HuH-7 (cell line): ENCODE measurements at places on chromosomes 1 and 21.

DNA sequence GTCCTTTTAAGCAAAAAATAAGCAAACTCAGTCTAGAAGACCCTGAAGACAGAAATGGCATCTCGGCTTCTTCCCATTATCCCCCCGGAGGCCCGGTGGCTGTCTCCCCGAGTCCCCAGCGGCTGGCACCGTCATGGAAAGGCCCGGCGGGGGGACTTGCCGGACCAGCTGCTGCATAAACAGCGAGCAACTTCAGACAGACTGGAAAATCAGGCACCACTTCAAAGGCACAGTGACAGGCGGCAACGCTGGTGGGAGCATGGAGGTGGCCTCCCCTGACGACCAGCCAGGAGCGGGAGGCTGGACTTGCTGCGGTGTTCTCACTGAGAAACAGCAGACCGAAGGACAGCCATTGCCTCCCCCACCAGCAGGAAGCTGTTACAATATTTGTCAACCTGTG lies 18.4 kb upstream of the C1QA start:
- DNase-seq, result no peak

DNA sequence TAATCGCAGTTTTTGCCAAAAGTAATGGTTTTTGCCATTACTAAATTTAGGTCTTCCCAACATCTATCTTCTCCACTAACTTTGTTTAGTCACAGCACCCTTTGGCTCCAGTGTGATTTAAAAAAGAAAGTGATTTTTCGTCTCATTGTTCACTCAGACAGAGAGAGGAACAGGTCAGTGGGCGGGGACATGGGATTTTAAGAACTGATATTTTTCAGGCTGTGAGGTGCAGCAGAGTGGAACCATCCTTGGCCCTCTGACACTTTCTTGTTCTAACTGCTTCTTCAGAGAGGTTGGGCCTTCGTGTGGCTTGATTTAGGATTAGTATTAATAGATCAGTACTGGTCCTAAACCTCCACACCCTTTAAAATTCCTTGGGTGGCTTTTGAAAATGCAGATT lies 38.8 kb downstream of the CASQ2 start:
- no peak for DNase-seq

DNA sequence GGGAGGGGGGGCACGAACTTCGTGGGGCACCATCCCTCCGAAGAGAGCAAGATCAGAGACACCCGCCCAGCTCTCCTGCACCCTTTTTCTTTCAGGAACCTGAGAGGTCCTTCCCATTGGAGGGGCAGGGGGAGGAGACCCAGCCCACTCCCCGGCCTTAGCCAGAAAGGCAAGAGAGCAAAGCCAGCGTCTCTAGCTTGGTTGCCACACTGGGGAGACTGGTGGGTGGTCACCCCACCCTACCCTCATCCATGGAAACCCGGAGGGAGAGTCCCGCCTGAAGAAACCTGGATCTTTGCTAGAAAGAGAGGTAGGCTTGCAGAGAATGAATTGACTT lies 246 bp downstream of the ATP2B4 start:
- DNase-seq, result peak; percentile 68

DNA sequence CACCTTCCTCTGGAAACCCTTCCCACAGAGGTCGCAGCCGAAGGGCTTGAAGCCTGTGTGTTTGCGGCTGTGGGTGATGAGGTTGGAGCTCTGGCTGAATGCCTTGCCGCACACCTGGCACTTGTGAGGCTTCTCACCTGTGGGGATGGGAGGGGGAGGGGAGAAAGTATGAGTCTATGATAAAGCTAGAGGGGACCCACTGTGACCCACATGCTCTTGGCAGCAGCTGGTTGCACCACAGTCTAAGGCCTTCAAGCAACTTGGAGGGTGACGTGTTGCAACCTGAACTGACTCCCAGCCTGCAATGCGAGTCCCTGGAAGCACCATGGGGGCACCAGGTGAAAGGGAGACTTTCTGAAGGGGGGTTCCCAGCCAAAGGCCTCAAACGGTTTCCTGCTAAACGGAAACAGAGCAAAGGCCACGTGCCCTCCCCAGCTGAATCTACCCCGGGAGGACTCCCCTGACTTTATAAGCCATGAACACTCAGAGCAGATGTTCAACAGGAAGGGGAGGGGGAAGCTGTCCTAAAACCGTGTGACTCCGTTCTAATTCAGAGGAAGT lies 10.6 kb downstream of the GFI1 start:
- no peak for DNase-seq

DNA sequence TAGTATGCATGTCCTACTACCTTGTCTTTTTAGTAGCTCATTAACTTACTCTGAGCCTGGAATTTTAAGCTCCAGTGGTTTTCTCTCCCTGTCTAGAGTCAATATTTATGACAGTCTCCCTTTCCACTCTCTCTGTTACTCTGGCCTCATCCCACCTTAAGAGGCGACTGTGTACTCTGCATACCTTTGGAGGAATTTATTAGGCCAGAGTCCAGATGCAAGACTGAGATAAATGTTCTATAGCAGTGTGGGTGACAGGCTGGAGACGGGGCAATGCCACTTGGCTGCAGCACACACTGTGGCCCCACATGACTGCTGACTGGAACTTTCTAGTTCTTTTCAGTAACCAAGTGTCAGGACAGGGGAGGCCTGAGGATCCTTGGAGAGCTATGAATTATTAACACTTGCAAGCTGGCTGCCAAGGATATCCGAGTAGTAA lies 4.1 kb upstream of the PDZK1 start:
- peak; percentile 32 for DNase-seq

- no peak for DNase-seq
Measured at GRCh38 chr1:232553809-232554208, 76.1 kb downstream of the SIPA1L2 start.

GRCh38 chr1:149885339-149886120 lies 13.8 kb upstream of the BOLA1 start:
- DNase-seq, result peak; percentile 28

GRCh38 chr1:86704972-86705664 lies 742 bp downstream of the SH3GLB1 start:
- DNase-seq, result peak; percentile 36

- DNase-seq, result no peak
Measured at GRCh38 chr1:58629031-58629462, 52.0 kb upstream of the TACSTD2 start.

GRCh38 chr1:178282949-178283367 lies 189.1 kb downstream of the RASAL2 start:
- DNase-seq, result peak; percentile 10

GRCh38 chr1:53605181-53605580 lies 133.8 kb downstream of the GLIS1 start:
- no peak for DNase-seq

GRCh38 chr21:45050345-45050796 lies 24.0 kb upstream of the ADARB1 start:
- no peak for DNase-seq

- peak; percentile 56 for DNase-seq
Measured at GRCh38 chr21:43611598-43612369, 47.5 kb downstream of the HSF2BP start.

GRCh38 chr1:7469255-7469938 lies 301.7 kb upstream of the VAMP3 start:
- no peak for DNase-seq
